Psoas muscle (tissue), 8 donors: ENCODE measurements at places on chromosomes 1 and 21. TPM values are rescaled to one million over a fixed set of nuclear protein-coding genes. Genes with fewer than 3 reads are reported as not detected.

Gene SH3BGR
- 441 TPM for total RNA-seq

Gene XCL1
- total RNA-seq, result not detected

Gene SLC45A1
- 0.83 TPM for total RNA-seq

Gene GBP3
- 1.4 TPM for total RNA-seq

Gene RGS8
- total RNA-seq, result not detected

Gene VSIG8
- not detected for total RNA-seq

DNA sequence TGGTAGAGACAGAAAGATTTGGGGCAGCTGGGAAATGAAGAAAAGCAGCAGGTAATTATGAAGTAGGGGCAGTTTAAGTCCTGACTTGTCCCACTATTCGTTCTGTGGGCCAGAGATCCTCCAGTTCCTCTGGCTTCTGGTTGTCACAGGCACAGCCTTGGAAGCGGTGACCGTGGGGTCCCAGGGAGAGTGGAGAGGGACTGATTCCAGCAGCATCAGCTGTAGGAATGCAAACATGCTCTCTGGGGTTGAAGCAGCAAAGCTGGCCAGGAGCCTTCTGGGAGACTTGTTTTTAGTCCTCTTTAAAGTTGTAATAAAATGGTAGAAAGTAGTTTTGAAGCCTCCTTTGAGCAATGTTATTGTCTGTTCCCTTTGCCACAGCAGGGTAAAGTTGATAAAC is 488.0 kb downstream of the LMO4 start:
- no peak for DNase-seq

- no peak for DNase-seq
Measured at GRCh38 chr1:53372501-53372951, 44.7 kb upstream of the LRP8 start.

DNA sequence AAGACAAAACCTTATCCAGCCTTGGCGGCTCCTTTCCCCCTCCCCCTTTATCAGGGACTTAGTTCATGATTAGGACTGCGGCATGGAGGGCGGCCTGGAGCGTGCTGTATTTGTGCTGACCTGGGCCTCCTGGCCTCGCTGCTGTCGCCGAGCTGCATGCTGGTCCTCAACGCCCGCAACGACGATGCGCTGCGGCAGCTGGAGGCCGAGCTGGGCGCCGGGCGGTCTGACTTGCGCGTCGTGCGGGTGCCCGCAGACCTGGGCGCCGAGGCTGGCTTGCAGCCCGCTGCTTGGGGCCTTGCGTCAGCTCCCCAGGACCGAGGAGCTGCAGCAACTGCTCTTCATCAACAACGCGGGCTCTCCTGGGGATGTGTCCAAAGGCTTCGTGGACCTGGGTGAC is 70.9 kb downstream of the TM2D1 start:
- no peak for DNase-seq

DNA sequence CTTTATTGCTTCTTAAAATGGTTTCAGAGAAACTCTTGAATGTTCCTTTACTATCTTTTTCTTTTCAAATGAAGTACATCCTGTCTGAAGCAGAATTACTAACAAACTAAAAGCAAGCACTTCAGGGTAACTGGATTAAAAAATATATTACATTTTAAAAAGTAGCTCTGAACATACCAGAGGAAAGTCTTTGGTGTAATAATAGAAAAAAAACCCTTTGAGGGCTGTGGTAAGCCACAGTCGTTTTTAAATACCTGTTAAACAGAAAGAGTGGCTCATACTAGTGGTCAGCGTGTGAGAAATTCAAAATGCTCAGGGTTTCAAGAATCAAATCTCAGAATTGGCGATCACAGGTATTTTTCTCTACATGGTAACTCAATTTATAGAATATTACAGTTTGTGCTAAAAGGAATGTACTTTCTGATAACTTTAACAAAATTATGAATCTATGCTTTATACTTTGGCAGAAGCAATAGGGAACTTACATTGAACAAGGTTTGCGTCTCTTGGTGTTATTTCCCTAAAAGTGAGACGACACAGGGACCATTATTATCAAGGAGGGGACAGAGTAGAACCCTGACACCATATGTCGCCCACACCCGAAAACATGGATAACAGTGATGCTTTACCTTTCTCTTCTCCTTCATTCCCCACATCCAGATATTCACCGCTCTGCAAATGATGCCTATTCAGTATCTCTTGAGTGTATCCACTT is 97.0 kb upstream of the DPH5 start:
- no peak for DNase-seq

DNA sequence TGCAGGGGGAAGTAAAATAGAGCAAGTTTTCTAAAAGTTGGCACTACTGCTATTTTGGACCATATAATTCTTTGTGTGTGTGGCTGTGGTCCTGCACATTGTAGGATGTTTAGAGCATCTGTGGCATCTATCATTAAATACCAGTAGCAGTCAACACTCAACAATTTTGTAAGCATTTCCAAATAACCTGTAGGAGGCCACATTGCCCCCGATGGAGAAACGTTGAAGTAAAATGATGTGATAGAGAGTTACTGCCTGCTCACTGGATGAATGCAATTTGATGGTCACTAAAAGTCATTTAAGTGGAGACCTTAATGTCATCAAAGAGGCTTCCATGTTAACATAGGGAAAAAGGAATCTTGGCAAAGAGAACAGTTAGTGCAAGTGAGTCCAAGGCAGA is 560.8 kb downstream of the NEGR1 start:
- no peak for DNase-seq

DNA sequence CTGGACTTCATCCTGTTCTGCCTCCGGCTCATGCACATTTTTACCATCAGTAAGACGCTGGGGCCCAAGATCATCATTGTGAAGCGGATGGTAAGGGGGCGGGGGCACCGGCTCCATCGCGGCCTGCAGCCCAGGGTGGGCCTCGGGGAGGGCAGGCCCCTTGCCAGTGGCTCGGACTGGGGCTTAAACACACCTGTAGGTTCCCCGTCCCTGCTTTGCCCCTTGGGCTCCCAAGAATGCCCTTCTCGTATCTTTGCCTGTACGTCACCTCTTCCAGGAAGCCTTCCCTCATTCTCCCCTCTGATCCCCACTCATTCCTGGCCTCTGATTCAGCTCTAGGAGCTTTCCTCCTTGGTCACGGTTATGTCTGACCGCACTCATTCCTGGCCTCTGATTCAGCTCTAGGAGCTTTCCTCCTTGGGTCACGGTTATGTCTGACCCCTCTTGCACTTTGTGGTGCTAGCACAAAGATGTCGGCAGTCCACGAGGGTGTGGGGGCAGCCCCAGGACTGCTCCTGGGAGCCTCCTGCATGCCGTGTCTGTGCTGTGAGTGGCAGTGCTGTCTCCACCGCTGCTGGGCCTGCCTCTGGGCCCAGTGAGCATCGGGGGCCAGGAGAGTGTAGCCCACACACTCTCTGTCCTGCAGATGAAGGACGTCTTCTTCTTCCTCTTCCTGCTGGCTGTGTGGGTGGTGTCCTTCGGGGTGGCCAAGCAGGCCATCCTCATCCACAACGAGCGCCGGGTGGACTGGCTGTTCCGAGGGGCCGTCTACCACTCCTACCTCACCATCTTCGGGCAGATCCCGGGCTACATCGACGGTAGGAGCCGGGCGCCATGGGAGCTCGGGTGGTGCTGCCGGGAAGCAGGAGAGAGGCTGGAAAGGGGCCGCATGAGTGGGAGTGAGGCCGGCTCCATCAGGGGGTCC is 49.1 kb upstream of the LRRC3 start:
- no peak for DNase-seq

DNA sequence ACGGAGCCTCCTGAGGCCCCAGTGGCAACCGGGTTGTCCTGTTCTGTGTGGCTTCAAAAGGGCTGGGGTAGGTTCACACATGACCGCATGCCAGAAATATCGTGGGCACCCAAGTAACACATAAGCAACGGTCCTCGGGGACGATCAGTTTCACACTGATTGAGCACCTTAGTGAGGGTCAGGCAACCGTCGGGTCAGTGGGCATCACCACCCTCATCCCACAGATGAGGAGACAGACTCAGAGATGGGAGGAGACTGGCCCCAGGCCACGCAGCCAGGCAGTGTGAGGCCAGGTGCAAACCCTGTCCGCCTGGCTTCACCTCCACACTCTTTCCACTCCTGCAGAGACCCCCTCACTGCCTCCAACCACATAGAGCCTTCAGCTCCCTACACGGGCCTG is 309.8 kb downstream of the MATN1 start:
- no peak for DNase-seq

- peak; percentile 70 for DNase-seq
Measured at GRCh38 chr1:145997016-145997717, 788 bp upstream of the TXNIP start.

GRCh38 chr21:26027696-26028095 is 142.9 kb downstream of the APP start:
- no peak for DNase-seq

GRCh38 chr1:234680331-234680904 is 70.4 kb upstream of the IRF2BP2 start:
- DNase-seq, result no peak

GRCh38 chr1:112461200-112461871 is 47.4 kb upstream of the WNT2B start:
- DNase-seq, result no peak

DNA sequence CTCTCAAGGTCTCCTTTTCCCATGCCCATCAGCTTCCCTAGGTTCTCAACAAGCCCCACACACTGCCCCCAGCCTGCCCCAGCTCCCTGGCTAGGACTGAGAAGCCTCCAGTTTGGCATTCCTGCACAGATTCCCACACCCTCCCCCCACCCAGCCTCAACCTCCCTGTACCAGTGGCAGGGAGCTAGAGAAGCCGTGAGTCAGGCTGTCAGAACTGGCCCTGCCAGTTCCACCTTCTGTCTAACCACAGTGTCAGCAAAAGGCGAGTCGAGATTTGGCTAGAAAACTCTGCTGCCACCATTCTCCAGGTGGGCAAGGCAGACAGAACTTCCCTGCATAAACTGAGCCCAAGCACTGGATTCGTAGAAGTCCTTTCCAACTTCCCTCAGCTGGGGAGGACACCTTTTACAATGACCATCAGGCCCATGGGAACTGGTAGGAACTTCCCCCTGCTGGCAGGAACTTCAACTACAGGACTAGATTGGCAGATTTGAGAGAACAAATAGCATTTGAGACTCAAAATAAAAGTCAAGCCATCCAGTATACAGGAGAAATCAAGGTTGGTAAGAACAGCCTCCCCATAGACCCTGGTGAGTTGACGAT is 31.0 kb downstream of the TNNT2 start:
- DNase-seq, result no peak

- DNase-seq, result no peak
Measured at GRCh38 chr1:226046240-226046639, 16.3 kb upstream of the H3-3A start.

- DNase-seq, result no peak
Measured at GRCh38 chr1:21667348-21668231, 1.6 kb downstream of the RAP1GAP start.
